ENCODE measurements at places on chromosomes 4 and X.

- DNase-seq, result no peak
Measured at GRCh38 chr4:159229164-159229563, 126.3 kb downstream of the RAPGEF2 start.

- no peak for DNase-seq
Measured at GRCh38 chr4:173230062-173230461, 61.5 kb downstream of the GALNT7 start.

GRCh38 chr4:110501826-110502225 is 25.9 kb downstream of the ENPEP start:
- DNase-seq, result no peak

- DNase-seq, result no peak
Measured at GRCh38 chrX:68043713-68044438, 389.4 kb downstream of the OPHN1 start.

GRCh38 chrX:10152086-10152485 is 4.7 kb upstream of the CLCN4 start:
- no peak for DNase-seq

DNA sequence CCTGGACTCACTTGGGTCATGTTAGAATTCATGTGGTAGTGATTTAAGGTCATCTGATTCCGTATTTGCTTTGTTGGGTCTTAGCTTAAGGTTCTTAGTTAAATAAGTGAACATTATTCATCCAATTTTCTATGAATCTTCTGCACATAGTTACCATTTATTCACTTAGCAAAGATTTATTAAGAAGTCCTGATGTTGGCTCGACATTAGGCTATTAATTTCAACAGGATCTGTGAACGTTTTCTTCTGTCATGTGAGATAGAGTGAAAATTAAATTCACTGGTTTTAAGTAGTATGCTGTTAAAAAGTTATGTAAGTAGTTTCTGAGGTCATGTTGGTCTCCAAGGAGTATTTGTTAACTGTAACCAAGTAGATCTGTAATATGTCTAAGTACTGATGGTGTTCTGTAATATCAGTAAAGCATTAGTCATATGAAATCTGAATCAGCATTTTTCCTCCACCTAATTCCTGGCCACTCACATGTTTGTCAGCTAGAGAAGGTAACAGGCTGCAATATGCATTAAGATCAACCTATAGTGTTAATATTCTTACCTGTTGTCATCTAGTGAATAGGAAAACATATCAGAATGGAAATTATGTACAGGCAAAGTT is 155.6 kb downstream of the PCDH7 start:
- no peak for DNase-seq

DNA sequence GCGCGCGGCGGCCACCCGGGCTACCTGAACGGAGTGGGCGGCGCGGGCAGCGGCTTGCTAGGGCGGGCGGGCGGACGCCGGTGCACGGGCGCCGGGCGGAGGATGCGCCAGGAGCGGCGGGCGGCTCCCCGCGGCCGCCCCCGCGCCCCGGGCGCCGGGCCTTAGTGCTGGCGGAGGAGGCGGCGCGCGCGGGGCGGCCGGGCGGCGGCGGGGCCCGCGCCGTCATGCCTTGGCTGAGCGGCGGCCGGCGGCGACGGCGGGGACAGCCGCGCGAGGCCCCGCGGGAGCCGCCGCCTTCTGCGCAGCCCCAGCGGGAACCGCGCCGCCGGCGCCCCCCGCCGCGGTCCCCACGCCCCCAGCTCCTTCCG is 48.2 kb downstream of the CLDN34 start:
- no peak for DNase-seq

GRCh38 chr4:66330125-66330524 is 659.8 kb upstream of the EPHA5 start:
- DNase-seq, result no peak

- DNase-seq, result no peak
Measured at GRCh38 chrX:119696251-119696890, 3.4 kb upstream of the SEPTIN6 start.

GRCh38 chr4:162909952-162910351 is 256.7 kb downstream of the NAF1 start:
- DNase-seq, result no peak

DNA sequence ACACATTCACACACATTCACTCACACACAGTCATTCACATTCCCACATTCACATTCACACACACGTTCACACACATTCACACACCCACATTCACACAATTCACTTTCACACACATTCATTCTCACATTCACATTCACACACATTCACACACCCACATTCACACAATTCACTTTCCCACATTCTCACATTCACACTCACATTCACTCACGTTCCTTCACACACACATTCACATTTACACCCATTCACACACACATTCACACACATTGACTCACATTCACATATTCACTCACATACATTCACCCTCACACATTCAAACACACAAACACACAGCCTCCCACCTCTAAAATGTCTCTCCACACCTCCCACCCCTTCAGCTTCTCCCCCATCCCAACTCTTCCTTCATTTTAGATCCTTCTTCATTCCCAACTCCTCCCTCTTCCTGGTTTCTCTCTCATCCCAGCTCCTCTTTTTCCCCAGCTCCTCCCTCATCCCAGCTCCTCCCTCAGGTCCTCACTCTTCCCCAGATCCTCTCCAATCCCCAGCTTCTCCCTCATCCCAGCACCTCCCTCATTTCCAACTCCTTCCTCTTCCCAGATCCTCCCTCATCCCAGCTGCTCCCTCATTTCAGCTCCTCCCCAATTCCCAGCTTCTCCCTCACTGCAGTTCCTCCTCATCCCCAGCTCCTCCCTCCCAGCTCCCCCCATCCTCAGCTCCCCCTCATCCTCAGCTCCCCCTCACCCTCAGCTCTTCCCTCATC is 111.0 kb downstream of the FAM53A start:
- DNase-seq, result no peak

DNA sequence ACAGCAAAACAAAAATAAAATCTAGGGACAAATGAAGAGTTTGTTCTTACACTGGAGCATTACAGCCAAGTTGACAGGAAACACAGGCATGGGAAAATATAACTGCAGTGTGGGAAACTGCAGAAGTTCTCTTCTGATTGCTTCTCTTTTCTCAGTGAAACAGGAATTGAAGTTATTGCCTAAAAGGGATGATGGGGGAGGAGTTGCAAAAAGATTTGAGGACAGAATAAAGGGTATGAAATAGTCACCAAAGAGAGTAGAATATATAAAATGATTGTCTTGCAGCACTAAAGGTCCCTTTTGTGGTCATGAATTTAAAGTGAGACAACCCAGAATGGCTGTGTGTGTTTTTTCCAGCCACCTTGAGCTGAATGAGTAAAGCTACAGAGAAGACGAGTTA is 103.7 kb downstream of the JADE1 start:
- no peak for DNase-seq

DNA sequence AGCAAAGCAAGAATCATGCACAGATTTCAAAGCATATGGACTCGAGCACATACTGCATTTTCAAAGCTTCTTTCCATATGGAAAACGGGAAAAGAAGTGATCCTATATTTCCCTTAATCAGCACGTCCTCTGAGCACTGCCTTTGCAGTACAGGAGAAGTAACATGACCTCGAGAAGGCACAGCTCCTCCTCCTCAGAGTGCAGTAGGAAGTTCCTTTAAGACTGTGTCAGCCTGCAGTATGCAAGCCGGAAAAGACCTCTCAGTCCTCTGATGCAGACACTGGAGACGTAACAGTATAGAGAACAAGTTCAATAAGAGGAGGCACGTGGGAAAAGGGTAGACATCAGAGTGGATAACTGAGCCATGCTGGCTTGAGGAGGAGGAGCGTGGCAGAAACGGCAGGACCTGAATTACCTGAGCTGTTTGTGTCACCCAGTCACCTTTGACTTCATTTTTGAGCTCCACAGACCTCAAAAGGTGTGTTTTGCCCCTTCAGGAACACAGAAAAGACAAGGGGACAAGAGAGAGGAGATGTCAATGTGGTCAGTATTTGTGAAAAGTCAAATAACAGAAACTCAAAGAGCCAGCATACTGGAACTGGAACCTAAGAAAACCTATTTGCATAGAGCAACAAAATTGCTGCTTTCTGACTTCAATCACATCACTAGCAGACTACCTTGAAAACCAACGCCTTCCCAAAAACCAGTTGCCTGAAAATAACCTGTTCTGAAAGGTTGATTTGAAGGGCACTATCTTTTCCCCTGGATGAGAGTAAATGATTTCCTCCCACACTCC is 20.8 kb downstream of the IRF2 start:
- no peak for DNase-seq

GRCh38 chrX:153474718-153475117 is 4.3 kb upstream of the HAUS7 start:
- peak; percentile 29 for DNase-seq

- no peak for DNase-seq
Measured at GRCh38 chrX:130176354-130176776, 4.6 kb downstream of the RAB33A start.

GRCh38 chr4:140237616-140238350 is 83.8 kb upstream of the MAML3 start:
- DNase-seq, result no peak

DNA sequence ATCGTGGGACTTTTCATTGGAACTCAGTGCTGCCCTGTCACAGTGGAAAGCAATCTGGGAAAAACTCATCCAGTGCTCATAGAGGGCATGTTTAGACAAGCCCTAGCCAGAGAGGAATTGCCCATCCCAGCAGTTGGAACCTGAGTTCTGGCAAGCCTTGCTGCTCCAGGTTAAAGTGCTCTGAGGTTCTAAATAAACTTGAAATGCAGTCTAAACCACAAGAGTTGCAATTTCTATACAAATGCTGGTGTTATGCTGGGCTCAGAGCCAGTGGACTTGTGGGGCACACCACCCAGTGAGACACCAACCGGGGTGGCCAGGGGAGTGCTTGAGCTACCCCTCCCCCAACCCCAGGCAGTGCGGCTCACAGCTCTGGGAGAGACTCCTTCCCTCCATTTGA is 142.8 kb upstream of the PPP1R2C start:
- no peak for DNase-seq

DNA sequence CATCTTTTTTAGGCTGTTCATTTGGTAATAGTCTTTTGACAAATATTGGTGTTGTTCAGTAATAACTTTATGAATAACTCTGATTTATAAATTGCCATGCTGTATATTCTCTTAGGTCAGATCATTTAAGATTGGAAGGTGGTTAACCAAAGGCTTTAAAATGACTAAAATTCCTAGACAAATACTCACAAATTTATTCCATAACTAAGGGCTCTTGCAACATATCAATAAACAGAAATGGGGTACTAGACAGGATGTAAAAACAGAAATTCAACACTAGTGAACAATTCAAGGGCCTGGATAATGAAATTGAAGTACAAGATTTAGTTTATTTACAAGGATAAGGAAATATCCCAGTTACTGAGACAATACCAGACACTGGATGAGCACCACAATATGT is 328.6 kb downstream of the PCDH19 start:
- no peak for DNase-seq

DNA sequence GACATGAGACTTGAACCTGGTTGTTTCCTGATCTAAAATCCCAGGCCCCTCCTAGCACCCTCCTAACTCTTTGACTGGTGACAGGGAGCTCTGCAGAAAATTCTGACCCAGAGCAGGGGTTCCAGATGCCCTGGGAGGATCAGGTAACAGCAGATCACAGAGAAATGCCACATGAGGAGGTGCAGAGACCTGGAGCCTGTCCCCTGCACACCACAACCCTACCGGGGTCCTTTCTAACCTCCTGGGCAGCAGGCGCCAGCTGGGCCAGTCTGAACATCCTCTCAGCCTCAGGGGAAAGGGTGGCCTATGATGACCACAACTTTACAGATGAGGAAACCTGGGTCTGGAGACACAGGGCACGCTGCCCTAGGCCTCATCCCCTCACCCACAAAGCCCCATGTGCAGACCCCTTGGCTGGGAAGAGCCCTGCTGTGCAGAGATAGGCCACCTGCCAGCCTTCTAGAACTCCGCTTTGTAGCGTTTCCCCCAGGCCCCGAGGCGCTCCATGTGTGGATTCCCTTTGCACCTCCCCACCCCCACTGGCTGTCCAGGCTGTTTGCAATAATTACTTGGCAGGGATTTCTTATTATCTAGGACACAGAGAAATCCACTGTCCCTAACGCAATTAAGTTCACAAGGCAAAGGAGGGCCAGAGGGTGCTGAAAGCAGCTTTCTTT is 36.5 kb downstream of the WDR1 start:
- no peak for DNase-seq

GRCh38 chrX:132740316-132741123 is 217.9 kb downstream of the HS6ST2 start:
- DNase-seq, result no peak

- no peak for DNase-seq
Measured at GRCh38 chr4:77145842-77146185, 11.2 kb upstream of the CCNG2 start.

DNA sequence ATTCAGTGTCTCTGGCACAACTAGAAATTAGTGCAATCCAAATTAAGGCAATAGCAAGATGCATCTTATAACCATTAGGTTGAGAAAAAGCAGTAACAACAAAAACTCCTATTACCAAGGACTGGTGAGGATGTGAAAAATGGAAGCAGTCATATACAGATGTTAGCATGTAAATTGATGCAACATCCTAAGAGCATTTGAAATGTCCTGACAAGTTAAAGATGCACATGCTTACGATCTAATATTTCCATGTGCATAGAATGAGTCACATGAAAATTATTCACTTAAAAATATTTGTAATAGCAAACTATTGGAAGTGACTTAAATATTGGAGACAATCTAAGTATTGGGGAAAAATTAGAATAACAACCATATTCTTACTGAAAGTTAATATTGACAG is 163.0 kb downstream of the FAM13A start:
- DNase-seq, result no peak

DNA sequence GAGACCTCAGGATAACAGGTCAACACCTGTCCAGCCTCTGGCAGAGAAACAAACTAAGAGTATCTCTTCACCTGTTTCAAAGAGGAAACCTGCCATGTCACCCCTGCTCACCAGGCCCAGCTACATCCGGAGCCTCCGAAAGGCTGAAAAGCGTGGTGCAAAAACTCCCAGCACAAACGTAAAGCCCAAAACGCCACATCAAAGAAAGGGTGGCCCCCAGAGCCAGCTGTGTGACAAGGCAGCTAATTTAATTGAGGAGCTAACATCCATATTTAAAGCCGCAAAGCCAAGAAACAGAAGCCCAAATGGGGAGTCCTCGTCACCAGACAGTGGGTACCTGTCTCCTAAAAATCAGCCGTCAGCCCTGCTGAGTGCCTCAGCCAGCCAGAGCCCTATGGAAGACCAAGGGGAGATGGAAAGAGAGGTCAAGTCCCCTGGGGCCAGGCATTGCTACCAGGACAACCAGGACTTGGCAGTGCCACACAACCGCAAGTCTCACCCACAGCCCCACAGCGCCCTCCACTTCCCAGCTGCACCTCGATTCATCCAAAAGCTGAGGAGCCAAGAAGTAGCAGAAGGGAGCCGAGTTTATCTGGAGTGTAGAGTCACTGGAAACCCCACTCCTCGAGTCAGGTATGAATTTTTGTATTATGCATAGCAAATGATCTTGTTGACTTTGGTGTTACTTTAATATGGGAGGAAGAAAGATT is 15.1 kb downstream of the PALLD start:
- DNase-seq, result peak; percentile 12

GRCh38 chr4:66062921-66063320 is 392.6 kb upstream of the EPHA5 start:
- no peak for DNase-seq

DNA sequence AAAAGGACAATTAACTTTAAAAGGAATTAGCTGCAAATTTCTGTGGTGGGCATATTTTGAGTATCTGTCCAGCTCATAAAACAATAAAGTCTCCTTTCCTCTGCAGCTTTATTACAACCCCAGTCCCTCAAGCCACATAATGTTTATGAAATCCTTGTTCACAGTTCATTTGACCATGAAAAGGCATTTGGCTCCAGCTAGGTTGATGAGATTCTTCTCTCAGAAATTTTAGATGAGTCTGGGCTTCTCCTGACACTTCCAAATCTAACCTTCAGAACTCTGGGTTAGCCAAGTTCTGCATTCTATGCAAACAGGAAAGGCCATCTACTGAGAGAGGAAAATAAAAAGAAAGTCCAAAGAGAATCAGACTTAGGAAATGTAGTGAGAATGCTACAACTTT is 156.8 kb downstream of the GRXCR1 start:
- no peak for DNase-seq
